ENCODE measurements at places on chromosomes 16 and 17.

GRCh38 chr16:69497876-69498596, 67.7 kb upstream of the NFAT5 start:
- no peak for DNase-seq

GRCh38 chr17:151004-151403, 13.6 kb downstream of the SCGB1C2 start:
- DNase-seq: no peak

GRCh38 chr17:81544281-81544974, 7.7 kb downstream of the FAAP100 start:
- DNase-seq: no peak

DNA sequence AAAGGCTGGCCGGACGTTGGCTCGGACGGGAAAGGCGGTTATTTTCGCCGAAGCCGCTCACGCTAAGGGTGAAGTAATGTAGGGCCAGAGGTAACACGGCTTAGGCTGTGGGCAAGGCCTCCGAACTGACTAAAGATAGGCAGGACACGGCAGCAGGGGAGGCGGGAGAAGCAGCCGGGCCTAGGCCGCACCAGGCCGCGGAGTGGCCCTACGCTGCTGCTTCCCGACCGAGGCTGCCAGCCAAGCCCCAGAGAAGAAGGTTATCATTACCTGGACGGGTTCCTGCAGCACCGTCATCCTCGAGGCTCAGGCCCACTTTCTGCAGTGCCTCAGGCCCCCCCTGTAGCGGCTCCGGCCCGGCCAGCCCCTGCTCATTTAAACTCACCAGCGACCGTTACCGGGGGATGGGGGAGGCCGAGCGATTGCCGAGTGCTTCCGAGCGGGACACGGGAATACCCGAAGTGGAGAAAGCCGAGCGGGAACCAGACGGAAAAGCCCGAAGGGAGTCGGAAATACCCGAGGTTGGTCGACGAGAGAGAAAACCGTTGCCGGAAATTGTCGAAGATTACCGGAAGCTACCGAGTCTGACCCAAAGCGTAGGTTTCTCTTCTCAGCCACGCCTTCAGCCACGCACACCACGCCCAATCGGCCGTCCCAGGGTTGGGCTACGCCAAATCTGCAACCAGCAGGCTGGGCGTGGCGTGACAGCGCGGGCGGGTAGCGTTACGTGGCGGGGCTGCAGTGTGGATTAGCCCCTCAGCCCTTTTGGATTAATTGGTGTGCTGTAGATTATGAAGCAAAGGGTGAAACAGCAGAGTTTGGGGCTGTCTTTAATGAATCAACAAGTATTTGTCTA, at the start of gene CDC27:
Gene CDC27 (minus strand): TSS at position 420 of the 856 bp plus-strand sequence. CDS start 123 bp downstream, at position 297.
- DNase-seq: peak; percentile 100

GRCh38 chr17:45145035-45145389, 3.3 kb upstream of the HEXIM1 start:
- no peak for DNase-seq

Data from activated CD4-positive, alpha-beta T cell treated with anti-CD3 and anti-CD28 coated beads, Interleukin-2, amount 50 U/mL, for 48 hours (primary cell).